Activated gamma-delta T cell (primary cell): ENCODE measurements at places on chromosomes 4 and X.

DNA sequence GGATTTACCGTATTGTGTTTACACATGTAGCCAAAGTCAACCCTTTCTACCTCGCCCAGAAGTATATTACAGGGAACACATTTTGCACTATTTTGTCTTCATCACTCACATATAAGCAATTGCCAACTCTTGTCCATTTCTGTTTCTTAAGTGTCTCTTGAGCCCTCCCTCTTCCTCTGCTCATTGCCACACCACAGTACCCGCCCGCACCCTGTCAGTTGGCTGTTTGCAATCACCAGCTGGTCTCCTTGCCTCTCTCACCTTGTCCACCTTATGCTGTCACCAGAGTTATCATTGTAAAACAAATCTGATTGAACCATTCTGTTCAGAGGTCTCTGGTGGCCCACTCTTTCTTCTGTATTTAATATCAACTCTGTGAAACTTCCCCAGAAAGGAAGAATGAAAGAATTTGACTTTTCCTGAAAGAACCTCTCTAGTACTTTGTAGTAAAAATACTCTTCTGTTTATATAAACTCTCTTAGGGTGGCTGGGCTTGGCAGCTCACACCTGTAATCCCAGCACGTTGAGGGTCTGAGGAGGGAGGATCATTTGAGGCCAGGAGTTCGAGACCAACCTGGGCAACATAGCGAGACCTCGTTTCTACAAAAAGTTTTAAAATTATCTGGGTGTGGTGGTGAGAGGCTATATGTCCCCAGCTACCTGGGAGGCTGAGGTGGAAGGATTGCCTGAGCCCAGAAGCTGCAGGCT is 50.2 kb downstream of the ING2 start:
- no peak for DNase-seq

- no peak for DNase-seq
Measured at GRCh38 chr4:125011646-125012045, 299.1 kb upstream of the ANKRD50 start.

- DNase-seq, result no peak
Measured at GRCh38 chrX:28910487-28910886, 323.2 kb downstream of the IL1RAPL1 start.

DNA sequence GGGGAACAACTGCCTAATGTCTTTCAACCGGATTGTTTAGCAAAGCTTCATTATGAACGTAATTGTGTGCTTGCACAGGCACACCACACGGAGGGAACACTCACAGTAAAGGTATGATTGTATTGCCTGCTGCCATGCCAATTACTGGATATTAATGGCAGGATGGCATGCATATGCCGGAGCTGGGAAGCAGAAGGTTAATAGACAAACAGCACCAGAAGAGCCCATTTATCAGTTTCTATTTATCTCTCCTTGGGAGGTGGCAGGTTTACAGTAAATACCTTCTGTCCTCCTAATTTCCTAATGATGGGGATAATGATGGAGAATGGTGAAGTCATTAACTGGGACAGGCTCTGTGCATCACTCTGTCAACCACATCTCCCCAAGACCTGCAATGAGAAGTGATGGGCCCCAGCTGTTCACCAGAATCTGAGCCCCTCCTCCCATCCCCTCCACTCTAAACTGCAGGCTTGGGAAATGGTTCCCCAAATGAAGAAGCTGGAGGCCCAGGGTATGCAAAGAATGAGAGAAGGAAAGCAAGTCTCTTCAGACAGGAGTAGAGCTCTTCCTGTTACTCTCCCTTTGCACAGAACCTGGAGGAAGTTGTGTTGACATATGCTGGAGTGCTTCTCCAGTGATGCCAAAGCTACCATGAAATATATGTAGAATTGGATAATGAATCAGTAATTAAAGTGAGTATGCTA is 160.8 kb downstream of the NAA11 start:
- no peak for DNase-seq

- DNase-seq, result no peak
Measured at GRCh38 chr4:186554914-186555827, at the start of gene MTNR1A. MTNR1A (minus strand) TSS chr4:186555567; CDS start chr4:186555365, 202 bp downstream.

DNA sequence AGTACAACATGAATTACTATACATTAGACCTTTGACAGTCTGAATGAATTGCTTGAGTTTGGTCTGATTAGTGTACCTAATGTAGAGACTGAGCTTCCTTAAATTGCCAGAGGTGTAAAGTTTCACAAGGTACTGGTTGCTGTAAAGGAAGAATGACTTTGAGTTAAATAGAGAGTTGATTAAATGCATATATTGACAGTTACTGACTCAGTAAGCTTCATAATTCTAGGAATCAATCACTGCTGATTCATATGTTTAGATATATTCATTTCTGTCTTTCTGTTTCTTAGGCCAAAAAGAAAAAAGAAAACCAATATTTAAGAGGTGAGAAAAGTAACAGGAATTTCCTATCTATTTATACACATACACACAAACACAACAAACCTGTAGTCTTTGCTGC is 16.2 kb upstream of the ART3 start:
- DNase-seq, result no peak

DNA sequence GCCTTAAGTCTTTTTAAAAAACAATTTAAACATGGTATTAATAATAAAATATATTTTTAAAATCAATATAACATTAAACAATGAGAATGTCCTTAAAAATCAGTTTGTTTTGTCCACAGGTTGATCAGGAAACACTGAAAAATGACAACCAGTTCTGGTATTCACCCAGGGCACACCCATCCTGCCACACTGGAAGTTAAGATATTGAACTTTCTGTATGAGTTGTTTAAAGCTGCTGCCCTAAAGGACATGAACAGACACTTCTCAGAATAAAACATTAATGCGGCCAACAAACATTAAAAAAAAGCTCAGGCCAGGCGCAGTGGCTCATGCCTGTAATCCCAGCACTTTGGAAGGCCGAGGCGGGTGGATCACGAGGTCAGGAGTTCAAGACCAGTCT is 15.0 kb upstream of the HOPX start:
- no peak for DNase-seq

DNA sequence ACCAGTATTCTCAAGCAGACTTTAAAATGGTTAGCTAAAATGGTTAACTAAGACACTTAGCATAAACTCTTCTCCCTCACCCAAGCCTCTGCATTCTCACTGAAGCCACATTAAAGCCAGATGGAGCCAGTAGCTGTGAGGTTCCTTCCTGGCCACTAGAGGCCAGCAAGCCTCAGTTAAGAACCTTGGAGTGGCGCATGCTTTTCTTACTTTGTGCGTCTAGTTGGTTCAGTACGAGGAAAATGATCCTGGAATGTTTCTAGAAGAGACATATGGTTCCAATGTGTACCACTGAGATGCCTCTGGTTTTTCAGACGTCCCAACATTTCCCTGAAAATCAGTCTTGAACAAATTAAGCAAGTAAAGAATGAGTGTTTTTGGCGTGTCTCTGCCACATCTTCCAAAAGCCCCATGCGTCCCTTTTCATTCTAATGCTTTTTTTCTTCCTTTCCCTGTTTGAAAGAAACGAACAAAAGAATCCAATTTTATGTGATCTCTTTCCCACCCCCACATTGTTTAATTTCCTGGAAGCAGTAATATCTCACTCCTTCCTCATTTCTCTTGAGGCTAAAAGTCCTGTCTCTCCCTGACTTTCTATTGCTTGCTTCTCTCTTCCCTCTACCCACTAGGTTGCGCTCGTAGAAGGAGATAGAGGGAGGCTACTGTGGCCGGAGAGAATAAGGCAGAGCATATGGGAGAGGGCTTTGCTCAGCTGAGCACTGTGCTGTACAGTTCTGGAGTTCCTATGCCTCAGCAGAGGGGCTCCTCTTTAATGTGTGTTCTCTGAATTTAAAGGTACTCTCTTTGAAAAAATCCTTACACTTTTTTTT is 82.9 kb upstream of the TAB3 start:
- no peak for DNase-seq

DNA sequence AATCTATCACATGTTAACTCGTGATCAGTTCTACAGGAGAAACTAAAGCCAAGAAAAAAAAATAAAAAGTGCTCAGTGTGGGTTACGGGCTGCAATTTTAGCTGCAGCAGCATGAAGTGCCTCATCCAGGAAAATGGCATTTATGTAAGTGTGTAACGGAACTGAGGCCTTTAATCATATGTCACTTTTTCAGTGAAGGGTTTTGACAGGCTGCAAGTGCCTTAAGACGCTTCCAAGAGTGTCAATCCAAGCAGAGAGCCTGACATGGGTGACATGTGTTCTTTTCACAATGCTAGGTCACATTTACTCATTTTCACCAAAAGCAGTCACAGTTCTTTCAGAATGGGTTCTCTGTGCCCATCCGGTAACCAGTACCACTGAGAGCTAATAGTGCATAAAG is 604.6 kb downstream of the RAB28 start:
- no peak for DNase-seq
